RCC 7860 (cell line): ENCODE measurements at places on chromosomes 13 and 19.

DNA sequence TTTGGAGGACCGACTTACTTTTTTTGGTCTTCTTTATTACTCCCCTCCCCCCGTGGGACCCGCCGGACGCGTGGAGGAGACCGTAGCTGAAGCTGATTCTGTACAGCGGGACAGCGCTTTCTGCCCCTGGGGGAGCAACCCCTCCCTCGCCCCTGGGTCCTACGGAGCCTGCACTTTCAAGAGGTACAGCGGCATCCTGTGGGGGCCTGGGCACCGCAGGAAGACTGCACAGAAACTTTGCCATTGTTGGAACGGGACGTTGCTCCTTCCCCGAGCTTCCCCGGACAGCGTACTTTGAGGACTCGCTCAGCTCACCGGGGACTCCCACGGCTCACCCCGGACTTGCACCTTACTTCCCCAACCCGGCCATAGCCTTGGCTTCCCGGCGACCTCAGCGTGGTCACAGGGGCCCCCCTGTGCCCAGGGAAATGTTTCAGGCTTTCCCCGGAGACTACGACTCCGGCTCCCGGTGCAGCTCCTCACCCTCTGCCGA lies 409 bp downstream of the FOSB start:
- no peak for DNase-seq

- DNase-seq: no peak
Observed at GRCh38 chr19:55446060-55446459, 3.0 kb upstream of the SHISA7 start.

GRCh38 chr13:73991884-73992283 lies 142.3 kb downstream of the KLF12 start:
- no peak for DNase-seq

DNA sequence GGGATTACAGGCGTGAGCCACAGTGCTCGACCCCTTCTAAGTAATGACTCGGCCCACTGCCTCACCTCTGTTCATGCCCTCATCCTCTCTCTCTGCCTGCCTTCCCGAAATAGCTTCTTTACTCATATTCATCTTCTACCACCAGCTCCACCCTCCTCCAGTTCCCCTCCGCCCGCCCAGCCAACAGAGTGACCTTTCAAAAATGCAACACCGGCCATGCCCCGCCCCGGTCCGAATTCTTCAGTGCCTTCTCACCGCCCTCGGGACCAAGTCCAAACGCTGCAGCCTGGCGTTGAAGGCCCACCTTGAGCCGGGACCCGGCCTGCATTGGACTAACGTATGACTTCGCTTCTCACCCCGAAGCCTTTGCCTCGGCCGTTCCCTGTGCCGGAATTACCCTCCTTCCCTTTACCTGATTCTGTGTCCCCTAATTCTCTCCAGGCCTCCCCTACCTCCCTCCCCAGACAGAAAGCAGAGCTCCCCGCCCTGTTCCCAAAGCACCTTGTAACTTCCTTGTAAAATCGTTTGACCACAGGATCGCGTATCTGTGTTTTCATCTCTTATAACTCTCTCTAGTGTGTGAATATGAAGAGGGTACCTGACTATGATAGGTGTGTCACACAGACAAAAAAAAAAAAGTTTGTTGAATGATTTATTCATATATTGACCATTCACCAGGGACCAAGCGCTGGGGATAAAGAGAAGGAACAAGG lies 8.1 kb upstream of the MUC16 start:
- DNase-seq: no peak

DNA sequence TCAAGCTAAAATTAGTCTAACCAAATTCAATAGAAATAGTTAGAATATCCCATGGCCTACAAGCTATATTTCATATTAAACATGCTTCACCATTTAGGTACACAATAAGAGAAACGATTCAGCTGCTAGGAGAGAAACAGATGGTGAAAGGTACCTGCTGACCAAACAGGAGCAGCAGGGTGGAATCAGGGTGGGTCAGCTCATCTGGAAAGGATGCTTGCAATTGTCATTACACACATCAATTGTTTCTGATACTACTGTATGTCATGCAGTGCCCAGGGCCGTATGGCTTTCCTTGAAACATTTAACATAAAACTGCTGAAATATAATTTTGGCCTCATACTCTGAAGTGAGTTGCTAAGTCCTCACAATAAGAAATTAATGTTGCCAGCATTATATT lies 776.0 kb downstream of the DACH1 start:
- DNase-seq: no peak

- peak; percentile 90 for DNase-seq
Observed at GRCh38 chr13:27130979-27131623, 40.5 kb downstream of the USP12 start.

DNA sequence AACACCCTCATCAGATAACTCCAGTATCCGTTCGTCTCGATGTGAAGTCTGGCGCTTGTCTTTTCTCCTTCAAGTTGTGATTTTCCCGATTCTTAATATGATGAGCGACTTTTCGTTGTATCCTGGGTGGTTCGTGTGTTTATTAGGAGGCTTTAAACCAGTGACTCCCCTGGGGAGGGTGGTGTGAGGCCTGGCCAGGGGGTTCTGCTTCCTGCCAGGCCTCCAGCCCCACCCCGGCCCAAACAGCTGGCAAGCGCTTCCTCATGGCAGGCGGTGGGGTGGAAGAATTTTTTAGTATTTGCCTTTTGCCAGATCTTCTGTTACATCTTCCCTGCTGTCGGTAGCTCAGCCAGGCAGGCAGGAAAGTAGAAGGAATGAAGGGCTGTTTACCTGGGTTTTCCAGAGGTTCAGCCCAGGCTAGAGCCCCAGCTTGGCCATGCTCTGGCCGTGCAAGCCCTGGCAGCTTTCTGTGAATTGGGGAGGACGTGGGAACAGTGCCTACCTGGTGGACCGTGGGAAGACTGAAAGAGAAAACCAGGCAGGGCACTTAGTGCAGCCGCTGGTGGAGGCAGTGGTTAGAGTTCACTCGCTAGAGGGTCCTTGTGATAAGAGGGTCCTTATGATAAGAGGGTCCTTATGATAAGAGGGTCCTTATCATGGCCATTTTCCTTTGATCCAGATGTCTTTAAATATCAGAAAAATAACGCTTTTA lies 37.7 kb upstream of the DCUN1D2 start:
- no peak for DNase-seq

DNA sequence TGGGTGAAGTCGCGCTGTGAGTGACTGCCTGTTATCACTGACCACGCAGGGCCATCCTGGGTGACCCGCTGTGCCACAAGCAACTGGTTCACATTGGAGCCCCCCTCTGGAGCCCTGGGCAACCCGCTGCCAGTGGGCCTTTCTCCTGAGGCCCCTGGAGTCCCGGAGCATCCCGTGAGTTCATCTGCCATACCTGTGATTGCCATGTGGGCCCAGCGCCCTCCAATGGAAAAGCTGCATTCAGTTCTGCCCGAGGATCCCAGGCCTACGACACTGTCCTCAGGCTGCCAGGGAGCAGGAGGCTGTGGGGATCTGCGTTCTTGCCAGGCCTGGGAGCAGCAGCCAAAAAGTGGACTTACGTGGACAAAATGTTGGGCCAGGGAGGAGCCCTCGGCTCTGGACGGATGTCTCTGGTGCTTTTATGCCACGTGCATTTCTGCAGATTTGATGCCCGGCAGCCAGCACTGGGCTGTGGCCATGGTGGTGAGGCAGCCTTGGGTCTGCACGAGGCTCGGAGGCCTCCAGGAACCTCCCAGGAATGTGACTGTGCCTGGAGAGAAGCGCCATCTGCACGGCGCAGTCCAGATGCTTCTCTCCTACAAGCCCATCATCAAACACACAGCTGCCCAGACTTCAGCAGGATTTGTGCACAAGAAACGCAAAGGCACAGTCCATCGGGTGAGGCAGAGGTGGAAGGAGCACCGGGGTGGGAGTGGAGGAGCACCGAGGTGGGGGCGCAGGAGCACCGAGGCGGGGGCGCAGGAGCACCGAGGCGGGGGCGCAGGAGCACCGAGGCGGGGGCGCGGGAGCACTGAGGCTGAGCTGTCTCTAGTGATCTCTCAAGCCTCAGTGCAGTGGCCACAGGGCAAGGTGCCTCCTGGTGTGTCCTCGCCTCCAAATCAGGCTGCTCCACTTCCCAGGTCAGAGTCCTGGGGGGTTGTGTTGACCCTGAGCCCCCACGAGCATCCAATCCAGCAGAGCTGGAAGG lies 44.0 kb downstream of the C13orf46 start:
- DNase-seq: no peak

DNA sequence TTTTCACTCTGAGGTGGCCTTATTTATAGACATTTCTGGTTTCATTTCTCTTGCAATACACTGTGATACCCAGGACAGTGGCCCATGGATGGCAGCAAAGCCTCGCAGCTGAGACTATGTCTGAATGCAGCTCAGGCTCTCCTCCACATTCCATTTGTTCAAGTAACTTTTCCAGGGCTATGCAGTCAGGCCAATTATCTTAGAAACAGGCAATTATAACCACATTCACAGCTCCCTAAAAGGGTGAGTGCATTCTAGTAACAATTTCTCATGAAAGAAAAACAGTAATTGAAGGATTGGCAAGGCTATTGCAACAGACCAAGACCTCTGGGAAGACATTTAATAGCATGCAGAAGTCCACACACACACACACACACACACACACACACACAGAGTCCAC lies 264.0 kb downstream of the TBC1D4 start:
- DNase-seq: peak; percentile 16

GRCh38 chr19:613732-614567 lies 19.4 kb downstream of the POLRMT start:
- DNase-seq: no peak

GRCh38 chr13:91169321-91170050 lies 178.0 kb upstream of the MIR17HG start:
- no peak for DNase-seq

DNA sequence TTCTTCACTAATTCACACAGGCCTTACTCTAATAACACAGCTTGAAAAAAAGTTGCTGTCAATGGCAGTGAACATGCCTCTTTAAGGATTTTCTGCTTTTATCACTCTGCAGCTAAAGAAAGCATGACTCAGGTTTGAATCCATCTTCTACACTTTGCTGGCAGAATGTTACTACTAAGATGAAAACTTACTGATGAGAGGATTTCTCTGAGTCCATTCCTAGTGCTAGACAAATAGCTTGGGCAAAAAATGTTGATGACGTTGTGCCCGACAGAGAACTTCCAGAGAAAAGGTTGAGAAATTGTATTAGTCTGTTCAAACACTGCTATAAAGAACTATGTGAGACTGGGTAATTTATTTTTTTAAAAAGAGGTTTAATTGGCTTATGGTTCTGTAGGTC lies 572.0 kb downstream of the IRS2 start:
- DNase-seq: no peak

DNA sequence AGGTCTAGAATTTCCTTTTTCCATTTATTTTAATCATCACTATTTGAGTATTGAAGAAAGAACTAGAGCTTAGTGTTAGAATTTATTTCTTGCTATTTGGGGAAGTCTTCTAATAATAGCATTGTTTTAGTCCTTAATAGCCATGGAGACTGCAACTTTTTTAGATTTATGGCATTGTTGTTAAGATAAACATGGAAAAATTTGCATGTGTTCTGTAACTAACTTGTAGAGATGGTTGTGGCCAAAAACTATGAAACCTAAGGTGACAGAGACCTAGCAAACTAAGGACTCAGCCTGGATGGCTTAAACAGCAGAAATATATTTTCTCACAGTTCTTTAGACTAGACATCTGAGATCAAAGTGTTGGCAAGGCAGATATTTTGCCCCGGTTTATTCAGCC lies 246.4 kb downstream of the SPRY2 start:
- no peak for DNase-seq

DNA sequence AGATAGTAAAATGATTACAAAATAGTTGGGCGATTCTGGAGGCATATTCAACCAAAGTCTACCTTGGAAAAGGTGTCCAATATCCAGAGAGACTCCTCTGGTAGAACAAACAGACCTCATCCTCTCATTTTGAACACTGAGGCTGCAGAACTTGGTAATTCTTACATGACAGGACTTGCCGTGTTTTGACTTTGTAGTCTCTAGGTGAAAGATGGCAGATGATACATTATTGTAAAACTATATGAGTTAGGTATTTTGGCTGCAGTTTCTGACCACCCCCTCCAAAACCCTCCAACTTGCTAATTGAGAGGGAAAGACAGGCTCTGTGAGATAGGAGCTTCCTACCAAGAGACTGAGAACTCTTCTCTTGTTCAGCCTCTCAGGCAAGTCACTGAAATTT lies 22.6 kb downstream of the SAE1 start:
- DNase-seq: no peak

DNA sequence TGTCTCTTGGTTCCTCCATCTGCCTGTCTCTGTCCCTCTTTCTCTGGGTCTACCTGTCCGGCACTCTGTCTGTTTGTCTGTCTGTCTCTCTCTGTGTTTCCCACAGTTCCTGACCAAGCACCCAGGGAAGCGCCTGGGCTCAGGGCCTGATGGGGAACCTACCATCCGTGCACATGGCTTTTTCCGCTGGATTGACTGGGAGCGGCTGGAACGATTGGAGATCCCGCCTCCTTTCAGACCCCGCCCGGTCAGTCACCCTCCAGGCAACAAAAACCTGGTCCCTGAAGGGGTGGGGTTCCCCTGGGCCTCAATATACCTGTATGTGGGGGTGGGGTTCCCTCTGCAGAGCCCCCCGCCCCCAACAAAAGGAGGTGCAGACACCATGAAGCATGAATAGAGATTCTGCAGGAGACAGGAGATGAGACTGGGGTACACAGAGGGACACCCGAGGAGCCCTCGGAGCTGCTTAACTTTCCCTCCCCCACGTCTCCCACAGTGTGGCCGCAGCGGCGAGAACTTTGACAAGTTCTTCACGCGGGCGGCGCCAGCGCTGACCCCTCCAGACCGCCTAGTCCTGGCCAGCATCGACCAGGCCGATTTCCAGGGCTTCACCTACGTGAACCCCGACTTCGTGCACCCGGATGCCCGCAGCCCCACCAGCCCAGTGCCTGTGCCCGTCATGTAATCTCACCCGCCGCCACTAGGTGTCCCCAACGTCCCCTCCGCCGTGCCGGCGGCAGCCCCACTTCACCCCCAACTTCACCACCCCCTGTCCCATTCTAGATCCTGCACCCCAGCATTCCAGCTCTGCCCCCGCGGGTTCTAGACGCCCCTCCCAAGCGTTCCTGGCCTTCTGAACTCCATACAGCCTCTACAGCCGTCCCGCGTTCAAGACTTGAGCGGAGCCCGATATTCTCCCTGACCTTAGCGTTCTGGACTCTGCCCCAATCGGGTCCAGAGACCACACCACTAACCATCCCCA lies 2.6 kb upstream of the CACNG7 start:
- DNase-seq: no peak

DNA sequence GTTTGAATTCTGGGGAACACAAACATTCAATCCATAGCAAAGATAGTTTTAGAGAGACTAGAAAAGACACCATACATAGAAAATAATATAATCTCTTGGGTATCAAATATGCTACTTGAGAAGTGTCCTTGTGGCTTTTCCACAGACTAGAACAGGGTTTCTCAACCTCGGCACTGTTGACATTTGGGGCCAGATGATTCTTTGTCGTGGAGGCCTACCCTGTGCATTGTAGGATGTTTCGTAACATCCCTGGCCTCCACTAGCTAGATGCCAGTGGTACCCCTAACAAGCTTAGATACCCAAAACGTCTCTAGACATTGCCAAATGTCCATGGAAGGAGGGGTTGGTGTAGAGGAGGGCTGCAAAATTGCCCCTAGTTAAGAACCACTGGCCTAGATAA lies 2.2 kb upstream of the ESD start:
- DNase-seq: no peak

- DNase-seq: no peak
Observed at GRCh38 chr13:96835546-96835945, 158.7 kb downstream of the OXGR1 start.

- no peak for DNase-seq
Observed at GRCh38 chr13:84136582-84136981, 254.3 kb upstream of the SLITRK1 start.

GRCh38 chr19:6098574-6098973 lies 11.7 kb downstream of the RFX2 start:
- DNase-seq: no peak
